ENCODE measurements at places on chromosomes 4 and X.

GRCh38 chr4:25021216-25021615 lies 9.5 kb downstream of the LGI2 start:
- DNase-seq: no peak

- no peak for DNase-seq
These were observed 67.0 kb upstream of the CXorf51A start for GRCh38 chrX:146881521-146881920.

GRCh38 chrX:153539171-153539978 lies 21.9 kb downstream of the ATP2B3 start:
- DNase-seq: no peak

GRCh38 chr4:131974730-131975129 lies 1174.4 kb upstream of the PCDH10 start:
- no peak for DNase-seq

- no peak for DNase-seq
These were observed 82.9 kb downstream of the DKK2 start for GRCh38 chr4:106953036-106953705.

DNA sequence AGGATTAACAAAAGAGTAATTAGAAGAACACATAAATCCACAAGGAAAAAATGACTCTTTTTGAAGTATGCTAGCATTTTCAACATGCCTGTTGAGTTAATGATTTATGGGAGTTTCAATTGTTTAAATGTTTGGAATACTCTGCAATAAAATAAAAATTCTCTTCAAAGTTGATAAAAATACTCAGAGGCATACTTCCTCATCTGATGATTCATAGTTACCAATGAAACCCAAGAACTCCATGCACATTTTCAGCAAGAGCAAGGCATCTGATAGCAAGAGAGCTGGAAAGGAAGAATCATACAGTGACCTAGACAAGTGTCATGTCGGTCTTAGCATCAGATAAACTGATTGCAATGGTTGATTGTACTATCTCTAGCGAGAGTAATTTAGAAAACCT lies 443.7 kb upstream of the ATOH1 start:
- no peak for DNase-seq

- no peak for DNase-seq
These were observed 762.0 kb upstream of the MAGEB2 start for GRCh38 chrX:29453333-29453732.

GRCh38 chr4:138576684-138577083 lies 334.5 kb upstream of the SLC7A11 start:
- DNase-seq: no peak

GRCh38 chr4:181982856-181983255 lies 260.3 kb upstream of the TENM3 start:
- DNase-seq: no peak

DNA sequence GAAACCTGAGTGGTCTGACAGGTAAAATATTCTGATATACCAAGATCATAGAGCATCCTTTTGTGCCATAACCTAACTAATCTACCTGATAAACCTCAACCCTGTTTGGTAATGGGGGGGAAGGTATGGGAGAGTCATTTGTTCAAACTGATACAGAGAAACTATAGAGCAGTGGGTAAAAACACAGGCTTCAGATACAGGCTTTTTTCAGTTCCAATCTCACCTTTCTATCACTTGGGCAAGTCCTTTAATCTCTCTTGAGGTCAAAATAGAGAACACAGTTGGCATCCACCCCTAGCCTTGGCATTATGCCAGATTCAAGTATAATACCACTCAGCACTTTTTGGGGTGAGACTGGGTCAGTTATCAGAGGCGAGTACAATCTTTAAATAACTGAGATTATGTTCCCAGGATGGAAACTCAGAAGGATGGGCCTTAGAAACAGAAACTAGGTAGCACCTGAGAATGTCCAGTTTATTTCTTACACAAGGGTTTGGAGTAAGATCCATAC lies 880 bp upstream of the ETDC start:
- no peak for DNase-seq

DNA sequence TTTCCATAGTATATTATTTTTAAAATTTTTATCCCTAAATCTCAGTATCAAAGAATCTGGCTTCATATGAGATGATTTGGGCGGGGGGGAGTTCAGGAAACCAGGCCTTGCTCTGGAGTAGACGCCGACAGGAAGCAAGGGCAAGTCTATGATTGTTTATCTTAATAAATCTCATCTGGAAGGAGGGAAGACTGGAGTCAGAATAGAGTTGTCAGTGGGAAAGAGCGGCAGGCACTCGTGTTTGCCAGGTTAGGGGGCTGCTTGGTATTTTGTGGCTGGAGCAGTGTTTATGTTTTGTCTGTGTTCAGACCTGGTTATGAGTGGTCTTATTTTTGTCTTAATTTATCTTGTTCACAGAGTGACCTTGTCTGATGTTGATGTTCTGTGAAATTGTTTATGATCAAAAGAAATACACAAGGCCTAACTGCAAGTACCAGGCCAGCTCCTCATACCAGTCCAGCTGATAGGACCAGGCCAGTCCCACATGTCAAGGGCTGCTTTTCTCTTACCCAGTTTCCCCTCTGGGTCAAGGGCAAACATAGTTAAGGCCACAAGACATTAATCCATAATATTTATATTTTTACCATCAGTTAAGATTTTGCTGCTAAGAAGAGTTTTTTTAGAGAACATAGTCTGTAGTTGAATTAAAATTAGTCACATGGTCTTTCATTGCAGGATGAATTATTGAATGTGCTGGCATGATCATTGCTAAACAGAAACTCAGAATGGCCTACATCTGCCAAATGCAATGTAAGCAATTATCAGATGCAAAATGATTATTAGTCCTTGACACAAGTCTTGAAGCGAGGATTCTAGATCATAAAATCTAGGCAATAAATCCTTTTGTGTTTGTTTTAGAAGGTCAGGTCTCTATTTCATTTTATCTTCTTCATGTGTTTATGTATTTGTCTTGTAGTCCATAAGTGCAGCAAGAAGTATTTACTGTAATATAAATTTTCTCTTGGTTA lies 176.5 kb downstream of the GASK1B start:
- DNase-seq: no peak

DNA sequence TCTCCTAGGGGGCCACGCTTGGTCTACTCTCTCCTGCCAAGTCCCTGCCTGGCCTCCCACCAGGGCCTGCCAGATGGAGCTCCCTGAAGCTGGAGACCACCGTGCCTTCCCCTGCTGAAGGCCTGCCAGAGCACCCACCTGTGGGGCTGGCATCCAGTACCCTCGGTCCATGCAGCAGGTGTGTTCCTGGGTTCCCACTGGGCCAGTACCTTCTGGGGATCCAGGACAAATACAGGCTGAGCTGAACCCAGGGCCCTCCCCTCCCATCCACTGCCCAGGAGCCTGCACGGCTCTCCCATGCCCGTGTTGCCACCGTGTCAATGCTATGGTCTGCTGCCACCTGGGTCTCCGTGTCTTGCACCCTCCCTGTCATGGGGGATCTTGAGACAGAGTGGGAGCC lies 68.8 kb downstream of the ABLIM2 start:
- DNase-seq: no peak

DNA sequence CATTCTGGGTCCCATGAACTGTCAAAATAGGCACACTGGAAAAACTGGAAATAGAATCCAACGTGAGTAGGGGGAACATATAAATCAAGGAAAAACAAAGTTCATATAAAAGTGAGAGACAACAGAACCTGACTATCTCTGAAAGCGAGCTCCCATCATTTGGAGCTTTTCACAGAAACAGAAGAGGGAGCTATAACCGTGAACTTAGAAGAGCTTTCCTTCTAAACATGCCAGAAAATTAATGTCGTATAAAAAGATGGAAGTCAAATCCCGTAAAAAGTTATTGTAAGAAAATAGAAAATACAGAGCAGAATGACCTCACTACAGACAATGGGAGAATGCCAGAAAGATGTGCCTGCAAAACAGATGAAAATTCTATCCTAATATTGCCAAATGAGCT lies 23.9 kb upstream of the HSD17B10 start:
- DNase-seq: no peak

GRCh38 chr4:14908635-14909034 lies 93.6 kb upstream of the CPEB2 start:
- DNase-seq: no peak

GRCh38 chr4:161856711-161857326 lies 307.0 kb downstream of the FSTL5 start:
- DNase-seq: no peak

DNA sequence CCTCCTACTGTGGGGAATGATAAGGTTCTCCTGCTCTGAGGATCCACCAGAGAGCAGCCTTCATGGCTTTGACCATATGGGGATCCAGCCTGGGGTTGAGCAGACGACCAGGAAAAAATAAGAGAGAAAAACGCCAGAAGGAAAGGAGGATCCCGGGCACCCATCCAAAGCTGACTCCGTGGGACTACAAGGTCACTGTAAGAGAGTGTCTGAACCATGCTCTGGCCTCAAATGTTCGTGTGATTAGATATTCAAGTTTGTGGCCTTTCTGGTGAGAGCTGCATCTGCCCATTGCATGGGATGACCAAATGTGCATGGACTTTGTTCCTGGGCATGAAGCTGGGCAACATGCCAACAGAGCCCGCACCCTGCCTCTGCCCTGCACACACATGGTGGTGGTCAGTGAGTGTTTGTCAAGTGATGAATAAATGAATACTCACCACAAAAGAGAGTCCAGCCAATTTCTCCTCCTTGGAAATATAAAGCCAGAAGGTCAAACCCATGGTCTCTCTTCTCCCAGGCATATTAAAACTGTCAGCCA lies 346.0 kb upstream of the GATB start:
- no peak for DNase-seq

GRCh38 chr4:38803833-38804653 lies 548 bp downstream of the TLR1 start:
- no peak for DNase-seq

DNA sequence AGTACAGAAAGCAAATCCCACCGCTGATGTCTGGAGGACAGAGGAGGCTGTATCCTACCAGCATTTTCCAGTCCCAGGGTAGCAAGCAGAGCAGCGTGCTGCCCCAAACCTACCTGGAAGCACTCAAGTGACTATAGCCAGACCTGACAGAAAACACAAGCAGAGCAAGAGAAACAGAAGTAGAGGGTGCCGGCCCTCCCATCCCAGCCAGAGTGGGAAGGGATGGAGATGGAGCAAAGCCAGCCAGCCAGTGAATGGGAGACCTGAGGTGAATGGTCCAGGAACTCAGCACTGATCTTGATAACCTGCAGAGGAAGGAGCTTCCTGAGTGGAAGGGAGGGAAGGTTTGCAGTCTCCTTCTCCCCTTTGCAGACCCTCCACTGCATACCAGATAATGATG lies 185.2 kb downstream of the MAML3 start:
- no peak for DNase-seq

DNA sequence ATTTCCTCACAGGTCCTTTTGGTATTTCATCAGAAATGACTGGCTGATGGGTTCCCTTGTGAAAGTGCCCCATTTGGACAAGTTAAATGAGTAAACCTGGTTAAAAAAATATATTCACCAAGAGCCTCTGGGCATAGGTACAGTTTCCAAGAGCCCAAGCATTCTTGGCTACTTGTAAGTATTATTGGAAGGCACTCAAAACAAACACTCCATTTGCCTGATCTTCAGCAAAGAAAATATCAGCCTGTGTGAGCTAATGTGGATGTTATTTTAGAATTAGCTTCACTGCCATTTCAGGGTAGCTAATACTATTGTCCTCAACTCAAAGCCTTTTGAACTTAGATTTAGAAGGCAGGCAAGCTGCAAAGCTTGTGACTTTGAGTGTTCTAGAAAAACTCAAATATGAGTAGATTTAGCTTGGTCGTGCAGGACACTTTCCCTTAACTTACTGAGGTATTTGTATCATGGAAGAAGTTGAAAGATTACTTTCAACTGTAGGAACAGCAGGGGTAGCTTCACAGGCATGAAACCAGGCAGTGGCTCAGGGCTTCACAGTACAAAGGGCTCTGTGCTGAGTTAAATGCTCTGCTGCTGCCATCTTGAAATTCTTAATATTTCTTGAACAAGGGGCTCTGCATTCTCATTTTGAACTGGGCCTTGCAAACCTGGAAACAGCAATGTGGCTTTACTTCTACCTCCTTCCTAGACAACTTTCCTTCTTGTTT lies 177.2 kb downstream of the AMELX start:
- no peak for DNase-seq

GRCh38 chr4:154312246-154312645 lies 179.4 kb downstream of the DCHS2 start:
- no peak for DNase-seq

DNA sequence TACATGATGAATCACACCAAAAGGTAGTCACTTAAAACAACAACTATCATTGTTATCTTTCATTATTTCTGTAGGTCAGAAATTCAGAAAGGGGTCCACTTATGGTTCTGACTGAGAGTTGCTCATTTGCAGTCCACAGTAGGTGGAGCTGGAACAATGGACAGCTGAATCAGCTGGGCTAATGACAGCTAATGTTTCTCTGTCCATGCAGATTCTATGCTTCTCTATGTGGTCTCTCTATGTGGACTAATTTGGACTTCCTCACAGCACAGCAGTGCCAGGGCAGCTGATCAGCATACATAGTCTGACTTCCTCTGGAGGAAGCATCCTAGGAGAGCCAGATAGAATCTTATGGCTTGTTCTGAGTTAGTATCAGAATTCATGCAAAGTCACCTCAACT lies 131.7 kb upstream of the INTU start:
- DNase-seq: no peak

DNA sequence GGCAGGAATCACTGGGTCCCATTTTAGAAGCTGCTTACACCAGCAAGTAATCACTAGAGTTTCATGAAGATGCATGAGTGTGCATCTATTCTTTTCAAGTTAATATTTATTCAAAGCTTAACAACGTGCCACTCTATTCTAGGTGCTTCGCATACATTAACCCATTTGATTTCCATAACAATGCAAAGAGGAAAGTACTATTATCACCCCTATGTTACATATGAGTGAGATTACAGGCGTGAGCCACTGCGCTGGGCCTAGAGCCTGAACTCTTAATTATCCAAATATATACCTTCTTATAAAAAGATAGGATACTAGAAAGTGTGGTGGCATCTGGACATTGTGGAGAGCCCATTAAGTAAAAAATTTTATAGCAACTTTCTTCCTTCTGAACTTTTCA lies 65.4 kb downstream of the CXCL13 start:
- no peak for DNase-seq

DNA sequence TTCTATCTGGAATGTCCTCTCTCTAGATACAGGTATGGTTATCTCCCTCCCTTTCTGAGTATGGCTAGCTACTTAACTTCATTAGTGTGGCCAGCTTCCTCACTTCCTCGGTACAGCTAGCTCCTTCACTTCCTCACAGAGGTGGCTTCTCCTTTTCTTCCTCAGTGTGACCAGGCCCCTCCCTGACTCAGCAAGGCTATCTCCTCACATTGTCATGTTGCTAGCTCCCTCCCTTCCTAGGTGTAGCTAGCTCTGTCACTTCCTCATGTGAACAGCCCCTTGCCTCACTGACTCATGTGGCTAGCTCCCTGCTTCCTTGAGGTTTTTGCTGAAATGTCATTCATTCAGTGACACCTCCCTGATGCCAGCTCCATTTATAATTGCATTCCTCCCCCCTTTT lies 67.3 kb upstream of the DDIT4L start:
- DNase-seq: no peak

- no peak for DNase-seq
These were observed 146.8 kb upstream of the IL1RAPL2 start for GRCh38 chrX:104419211-104419610.

GRCh38 chr4:142416711-142417275 lies 429.3 kb downstream of the INPP4B start:
- no peak for DNase-seq

GRCh38 chr4:123661080-123661737 lies 264.6 kb downstream of the SPRY1 start:
- DNase-seq: no peak

- no peak for DNase-seq
These were observed 60.6 kb downstream of the GABRA2 start for GRCh38 chr4:46329118-46329976.

All from NCI-H2107 (cell line).